ENCODE measurements at places on chromosomes 1 and 21.

DNA sequence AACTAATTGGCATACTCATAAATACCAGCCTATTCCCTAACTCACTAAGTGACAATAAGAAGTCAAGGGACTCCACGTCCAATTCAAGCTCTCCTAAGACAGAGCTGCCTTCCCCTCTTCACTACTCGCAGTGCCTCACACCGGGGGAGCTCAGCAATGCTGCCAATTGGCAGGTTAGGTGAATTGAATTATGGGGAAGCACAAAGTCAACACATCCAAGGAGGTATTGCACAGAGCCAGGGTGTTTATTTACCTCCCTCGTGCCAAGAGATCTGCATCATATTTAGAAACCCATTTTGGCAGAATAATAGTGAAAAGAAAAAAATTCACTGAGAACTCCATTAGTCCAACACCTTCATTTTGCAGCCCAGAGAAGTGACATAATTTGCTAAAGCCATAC lies 20.4 kb upstream of the TNR start:
- DNase-seq = no peak

DNA sequence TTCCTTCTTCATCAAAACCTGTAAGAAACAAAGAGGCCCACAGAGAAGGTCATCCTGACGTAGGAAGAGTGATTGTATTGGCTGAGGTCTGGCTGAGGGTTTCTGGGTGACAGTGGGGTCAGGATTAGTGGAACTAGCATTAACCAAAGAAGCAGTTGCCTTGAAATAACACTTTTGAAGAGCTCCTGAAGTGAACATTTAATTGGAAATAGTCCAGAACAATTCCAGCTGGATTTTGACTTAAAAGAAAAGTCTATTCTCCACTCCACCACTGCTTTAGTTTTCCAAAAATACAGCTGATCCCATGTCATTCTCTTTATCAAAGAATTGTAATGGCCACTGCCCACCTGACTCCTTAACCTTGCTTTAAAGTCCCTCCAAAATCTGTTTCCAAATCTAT lies 27.7 kb downstream of the CASQ2 start:
- no peak for DNase-seq

DNA sequence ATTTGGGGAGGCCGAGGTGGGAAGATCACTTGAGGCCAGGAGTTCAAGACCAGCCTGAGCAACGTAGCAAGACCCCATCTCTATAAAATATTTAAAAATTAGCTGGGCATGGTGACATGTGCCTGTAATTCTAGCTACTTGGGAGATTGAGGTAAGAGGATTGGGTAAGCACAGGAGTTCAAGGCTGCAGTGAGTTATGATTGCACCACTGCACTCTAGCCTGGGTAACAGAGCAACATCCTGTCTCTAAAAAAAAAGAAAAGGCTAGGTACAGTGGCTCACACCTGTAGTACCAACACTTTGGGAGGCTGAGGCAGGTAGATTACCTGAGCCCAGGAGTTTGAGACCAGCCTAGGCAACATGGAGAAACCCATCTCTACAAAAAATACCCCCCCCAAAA lies 35.7 kb upstream of the RCC1 start:
- DNase-seq = no peak

GRCh38 chr1:51986718-51987117 lies 3.8 kb downstream of the RAB3B start:
- no peak for DNase-seq

DNA sequence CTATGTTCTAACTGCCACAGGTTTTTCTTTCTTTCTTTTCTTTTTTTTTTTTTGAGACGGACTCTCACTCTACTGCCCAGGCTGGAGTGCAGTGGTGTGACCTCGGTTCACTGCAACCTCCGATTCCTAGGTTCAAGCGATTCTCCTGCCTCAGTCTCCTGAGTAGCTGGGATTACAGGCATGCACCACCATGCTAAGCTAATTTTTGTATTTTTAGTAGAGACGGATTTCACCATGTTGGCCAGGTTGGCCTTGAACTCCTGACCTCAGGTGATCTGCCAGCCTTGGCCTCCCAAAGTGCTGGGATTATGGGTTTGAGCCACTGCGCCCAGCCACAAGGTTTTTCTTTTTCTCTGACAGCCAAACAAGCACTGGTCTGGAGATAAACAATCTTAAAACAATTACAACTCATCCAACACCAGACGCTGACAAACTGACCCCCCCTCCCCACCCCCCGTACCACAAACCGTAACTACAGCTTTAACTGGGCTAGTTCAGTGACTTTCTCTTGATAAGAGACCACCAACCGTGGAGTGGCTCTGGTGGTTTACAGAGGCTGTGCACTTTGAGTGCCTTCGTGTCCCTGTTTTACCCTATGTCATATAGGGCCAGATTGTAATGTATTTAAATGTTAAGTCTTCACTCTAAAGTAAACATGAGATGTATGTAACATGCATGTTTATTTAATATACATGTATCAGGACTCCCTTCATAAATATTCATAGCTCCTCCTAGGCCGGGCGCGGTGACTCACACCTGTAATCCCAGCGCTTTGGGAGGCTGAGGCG lies 19.5 kb upstream of the PUM1 start:
- no peak for DNase-seq

DNA sequence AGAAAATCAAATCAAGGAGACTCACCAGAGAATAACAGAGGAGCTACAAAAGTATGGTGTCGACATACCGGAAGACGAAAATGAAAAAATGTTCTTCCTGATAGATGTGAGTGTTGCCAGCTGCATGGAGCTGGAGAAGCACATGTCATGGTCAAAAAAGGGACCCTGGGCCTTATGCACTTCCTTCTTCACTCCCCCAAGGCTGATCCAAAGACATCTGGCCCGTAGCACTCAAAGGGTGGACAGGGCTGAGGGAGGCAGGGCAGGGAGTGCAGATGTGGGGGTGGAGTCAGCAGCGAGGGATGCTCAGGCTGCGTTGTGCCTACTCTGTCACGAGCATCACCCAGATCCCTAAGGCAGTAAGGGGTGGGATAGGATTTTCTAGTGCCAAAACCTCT lies 19.4 kb downstream of the MX1 start:
- DNase-seq = no peak

GRCh38 chr21:28253338-28253737 lies 739.3 kb downstream of the LTN1 start:
- no peak for DNase-seq

GRCh38 chr1:185864331-185864730 lies 130.1 kb downstream of the HMCN1 start:
- DNase-seq = no peak

DNA sequence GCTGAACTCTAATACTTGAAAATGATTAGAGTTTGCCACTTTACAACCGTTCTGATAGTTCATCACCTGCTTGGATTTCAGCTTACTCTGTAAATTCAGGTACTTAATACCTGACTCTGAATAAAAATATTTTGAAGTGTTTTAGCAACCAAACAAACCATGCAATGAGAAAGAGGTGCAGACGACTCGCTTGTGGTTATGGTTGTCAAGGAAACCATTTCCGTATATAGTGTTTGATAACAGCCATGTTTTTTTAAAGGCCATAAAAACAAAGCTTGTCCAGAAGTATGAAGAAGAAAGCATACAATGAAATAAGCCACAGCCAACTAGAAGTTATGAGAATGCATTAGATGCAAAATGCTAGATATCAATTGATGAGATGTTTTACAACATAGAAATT lies 167.2 kb upstream of the HMCN1 start:
- no peak for DNase-seq

DNA sequence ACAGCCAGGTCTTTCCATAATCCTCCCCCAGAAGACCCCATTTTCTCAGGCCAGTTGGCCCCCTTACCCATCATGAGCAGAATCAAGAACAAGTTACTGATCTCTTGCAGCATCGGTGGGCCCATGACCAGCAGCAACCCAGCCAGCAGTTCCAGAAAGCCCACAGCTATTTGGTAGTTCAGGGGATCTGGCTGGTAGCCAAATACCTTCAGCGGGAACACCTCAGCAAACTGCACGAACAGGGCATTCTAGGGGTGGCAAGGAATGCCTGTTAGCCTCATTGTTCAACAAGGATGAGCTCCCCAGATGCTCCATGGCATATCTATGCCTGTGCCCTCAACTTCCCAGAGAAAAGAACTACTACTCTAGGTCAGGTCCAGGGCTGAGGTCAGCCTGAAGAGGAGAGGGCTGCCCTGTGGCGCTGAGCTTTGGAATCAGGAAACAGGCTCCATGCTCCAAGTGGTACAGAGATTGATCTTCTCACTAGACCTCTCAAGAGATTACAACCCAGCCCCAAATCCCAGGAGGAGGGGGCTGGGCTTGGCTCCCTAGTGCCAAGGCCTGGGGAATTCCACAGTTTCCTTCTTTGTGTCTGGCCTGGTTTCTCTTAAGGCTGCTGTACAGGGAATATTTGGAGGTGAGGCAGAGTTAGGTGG lies 1.3 kb downstream of the TMEM35B start:
- no peak for DNase-seq

GRCh38 chr21:46325073-46325912 lies 1.3 kb downstream of the PCNT start:
- DNase-seq = peak; percentile 33

DNA sequence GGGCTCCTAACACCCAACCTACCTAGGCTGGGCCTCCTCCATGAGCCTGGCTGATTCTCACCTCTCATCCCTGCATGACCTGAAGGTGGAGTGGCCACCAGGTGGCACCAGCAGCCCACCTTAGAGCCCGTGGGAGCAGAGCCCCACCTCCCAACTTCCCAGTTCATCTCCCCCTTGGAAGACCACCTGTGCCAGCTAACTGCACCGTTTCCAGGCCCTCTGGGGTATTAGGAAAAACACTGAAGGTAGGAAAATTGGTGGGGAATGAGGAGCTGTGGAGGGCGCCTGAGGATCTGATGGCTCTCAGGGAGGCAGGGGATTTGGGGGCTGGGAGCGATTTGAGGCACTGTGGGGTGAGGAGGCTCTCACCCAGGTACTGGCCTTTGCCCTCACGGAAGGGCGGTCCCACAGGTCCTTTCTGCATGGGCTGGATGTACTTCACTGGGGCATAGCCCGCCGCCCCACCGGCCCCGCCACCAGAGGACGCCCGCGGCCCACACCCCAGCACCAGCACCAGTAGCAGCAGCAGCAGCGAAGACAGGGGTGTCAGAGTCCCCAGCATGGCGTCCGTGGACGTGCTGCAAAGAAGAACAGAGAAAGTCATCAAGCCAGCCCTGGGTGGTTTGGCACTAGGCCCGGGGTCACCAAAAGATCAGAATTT lies 11.1 kb downstream of the ADPRS start:
- DNase-seq = peak; percentile 60

- no peak for DNase-seq
These were observed 44.6 kb downstream of the CDCP2 start for GRCh38 chr1:54108156-54108555.

All from stimulated activated CD4-positive, alpha-beta T cell treated with anti-CD3 and anti-CD28 coated beads, Interleukin-4, amount 100 ng/mL, for 4 hours (primary cell).